ENCODE measurements at places on chromosomes 2 and 18. TPM values are rescaled to one million over a fixed set of nuclear protein-coding genes. Genes with fewer than 3 reads are reported as not detected.

The PLGLB2 gene
- total RNA-seq = 0.39 TPM

The POTEJ gene
- 0.38 TPM for total RNA-seq

The ATP6V1C2 gene
- total RNA-seq = under 0.01 TPM

The INPP5D gene
- 29.4 TPM for total RNA-seq

The GKN2 gene
- total RNA-seq = not detected

The CFC1 gene
- total RNA-seq = not detected

The PXDN gene
- total RNA-seq = 195 TPM

The GPR35 gene
- 0.13 TPM for total RNA-seq

The SLC23A3 gene
- 0.89 TPM for total RNA-seq

The GPR45 gene
- total RNA-seq = not detected

The AKAIN1 gene
- not detected for total RNA-seq

The ST8SIA3 gene
- not detected for total RNA-seq

The FBXO48 gene
- 0.25 TPM for total RNA-seq

The MAPK4 gene
- not detected for total RNA-seq

The REG3G gene
- total RNA-seq = not detected

The LDLRAD4 gene
- 6.7 TPM for total RNA-seq

The YES1 gene
- 149 TPM for total RNA-seq

The RNPEPL1 gene
- total RNA-seq = 16.2 TPM

The ALPG gene
- total RNA-seq = not detected

The NAT8 gene
- total RNA-seq = not detected

The MDH1B gene
- total RNA-seq = 0.13 TPM

The TRAPPC12 gene
- total RNA-seq = 27.0 TPM

The CD207 gene
- total RNA-seq = under 0.01 TPM

The CIB4 gene
- not detected for total RNA-seq

The EML4 gene
- 14.2 TPM for total RNA-seq

The ATOH8 gene
- total RNA-seq = 21.5 TPM

The MARS2 gene
- total RNA-seq = 4.1 TPM

The PIKFYVE gene
- total RNA-seq = 24.5 TPM

The HOXD8 gene
- 20.9 TPM for total RNA-seq

The MC5R gene
- total RNA-seq = not detected

The SCYGR4 gene
- not detected for total RNA-seq

The VIT gene
- 0.26 TPM for total RNA-seq

The TUBA4A gene
- 12.1 TPM for total RNA-seq

The C1GALT1C1L gene
- total RNA-seq = 0.13 TPM

The DSG1 gene
- not detected for total RNA-seq

The MC2R gene
- total RNA-seq = not detected

The CFAP210 gene
- not detected for total RNA-seq

The ALK gene
- total RNA-seq = not detected

The UGT1A3 gene
- not detected for total RNA-seq

The LIPG gene
- total RNA-seq = 1.3 TPM

The DYNAP gene
- not detected for total RNA-seq

The VSNL1 gene
- not detected for total RNA-seq

The ASAP2 gene
- total RNA-seq = 29.8 TPM

The MALT1 gene
- 21.2 TPM for total RNA-seq

The MYL1 gene
- not detected for total RNA-seq

The GAREM2 gene
- 0.13 TPM for total RNA-seq

The GCG gene
- not detected for total RNA-seq

The RAX gene
- total RNA-seq = not detected

The SLC4A5 gene
- 0.25 TPM for total RNA-seq

The ACADL gene
- total RNA-seq = not detected
